ENCODE measurements at places on chromosomes 7 and 10.

DNA sequence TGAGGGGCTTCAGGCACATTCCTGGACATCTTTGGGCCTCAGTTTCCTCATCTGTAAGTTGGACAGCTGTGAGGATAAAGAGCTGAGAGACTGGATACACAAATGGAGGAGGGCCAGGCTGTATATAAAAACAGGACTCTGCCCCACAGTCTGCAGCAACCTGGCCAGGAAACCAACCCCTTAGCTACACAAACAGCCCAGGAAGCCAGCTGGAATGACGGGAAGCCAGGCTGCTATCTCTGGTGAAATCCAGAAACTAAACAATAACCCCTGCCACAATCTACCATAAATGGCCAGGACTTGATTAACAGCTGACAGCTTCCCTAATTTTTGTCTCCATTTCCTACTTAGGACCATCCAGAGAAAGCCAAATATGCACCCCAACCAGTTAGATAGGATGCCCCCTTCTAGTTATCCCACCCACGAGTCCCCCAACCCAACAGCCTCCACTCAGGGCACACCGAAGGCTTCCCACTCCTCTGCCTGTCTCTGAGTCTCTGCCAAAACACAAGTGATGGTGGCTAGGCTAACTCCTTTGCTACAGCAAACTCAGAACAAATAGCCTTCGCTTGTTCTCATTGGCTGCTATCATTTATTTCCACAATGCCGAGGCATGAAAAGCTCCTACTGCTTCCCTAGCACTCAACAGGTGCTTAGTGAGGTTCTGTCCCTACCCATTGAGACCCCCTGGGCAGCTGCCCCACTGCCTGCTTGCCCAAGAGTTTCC, 110.0 kb upstream of the TCF7L2 start:
- no peak for DNase-seq

- DNase-seq: no peak
Measured at GRCh38 chr7:15461576-15461975, 100.2 kb downstream of the AGMO start.

DNA sequence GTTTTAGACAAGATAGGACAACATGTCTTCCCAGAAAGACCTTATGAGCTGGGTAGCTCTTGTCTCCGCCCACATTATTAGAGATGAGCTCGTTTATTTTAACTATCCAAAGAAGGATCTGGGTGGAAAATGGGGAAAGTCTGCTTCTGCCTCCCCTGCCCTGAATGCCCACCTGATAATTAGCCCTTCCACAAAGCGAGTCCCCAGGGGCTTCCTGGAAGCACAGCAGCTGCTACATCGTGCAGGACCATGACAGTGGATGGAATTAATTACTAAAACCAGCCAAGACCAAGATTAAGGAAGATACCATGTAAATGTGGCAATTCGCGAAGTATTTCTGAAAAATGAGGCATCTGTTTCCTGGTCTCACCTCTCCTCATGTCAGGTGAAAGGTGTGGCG, 374.4 kb downstream of the PAXIP1 start:
- DNase-seq: no peak

GRCh38 chr7:149662591-149663095, 110.7 kb downstream of the ZNF467 start:
- DNase-seq: peak; percentile 77

DNA sequence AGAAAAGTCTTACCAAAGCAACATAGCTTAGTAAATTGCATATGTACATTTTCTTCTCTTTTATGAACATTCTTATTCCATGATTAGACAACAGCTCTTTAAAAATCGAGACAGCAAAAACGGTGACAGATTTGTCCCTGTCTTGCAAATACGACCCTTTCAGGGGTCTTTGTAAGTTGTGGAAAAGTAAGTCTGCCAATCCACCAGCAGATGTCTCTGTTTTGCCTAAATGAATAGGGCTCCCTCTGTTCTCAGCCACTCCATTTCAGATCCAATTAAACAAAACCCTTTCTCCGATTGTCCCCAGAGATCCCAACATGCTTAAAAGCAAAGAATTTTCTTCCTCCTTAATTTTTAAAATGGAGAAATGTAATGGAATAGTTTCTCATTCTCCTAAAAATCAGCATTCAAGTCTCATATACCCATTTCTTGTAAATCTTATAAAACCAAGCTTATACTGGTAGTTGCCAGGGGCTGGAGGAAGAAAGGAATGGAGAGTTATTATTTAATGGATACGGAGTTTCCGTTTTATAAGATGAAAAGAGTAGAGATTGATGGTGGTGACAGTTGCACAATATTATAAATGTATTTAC, 61.0 kb upstream of the NFE2L3 start:
- no peak for DNase-seq

DNA sequence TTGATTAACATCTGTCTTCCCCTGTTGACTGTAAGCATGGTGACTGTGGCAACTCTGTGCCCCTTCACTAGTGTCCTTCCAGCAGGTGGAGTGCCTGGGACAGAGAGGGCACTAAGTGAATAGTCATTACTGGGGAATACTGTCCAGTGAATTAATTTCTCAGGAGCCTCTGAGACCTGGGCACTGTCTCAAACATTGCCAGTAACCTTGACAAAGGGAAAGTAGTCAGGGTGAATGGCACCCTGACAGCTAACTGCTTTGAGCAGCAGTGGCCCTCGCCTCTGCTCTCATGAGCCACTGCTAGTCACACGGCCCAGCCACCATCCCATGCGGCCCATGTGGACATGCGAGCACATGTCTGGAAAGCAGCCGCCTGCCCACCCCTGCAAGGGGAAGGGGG, 13.1 kb upstream of the GRB10 start:
- DNase-seq: no peak

DNA sequence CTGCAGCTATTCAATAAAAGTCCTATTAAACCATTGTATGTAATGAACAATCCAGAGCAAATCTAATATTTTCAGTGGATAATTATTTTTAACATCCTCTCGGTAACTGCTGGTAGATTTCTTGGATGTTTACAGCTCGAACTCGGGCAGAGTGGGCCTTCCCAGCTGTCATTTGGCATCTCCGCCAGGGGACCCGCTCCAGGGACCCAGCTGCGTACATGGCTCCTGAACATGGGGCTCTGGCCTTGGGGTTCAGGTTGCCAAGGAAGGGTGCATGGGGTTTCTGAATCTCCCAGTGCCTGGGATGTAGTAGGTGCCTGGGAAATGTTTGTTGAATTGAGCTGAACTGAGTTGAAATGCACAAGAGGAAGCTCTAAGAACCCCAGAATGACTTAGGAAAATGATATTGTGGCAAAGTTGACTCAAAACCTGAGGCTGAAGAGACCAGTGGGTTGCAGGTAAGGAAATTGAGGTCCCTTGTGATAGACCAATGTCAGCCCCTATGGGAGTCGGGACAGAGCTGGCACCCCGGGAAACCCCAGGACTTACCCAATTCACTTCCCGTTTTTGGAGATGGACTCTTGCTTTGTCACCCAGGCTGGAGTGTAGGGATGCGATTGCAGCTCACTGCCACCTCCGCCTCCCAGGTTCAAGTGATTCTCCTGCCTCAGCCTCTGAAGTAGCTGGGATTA, 228.4 kb downstream of the CUX1 start:
- DNase-seq: no peak

DNA sequence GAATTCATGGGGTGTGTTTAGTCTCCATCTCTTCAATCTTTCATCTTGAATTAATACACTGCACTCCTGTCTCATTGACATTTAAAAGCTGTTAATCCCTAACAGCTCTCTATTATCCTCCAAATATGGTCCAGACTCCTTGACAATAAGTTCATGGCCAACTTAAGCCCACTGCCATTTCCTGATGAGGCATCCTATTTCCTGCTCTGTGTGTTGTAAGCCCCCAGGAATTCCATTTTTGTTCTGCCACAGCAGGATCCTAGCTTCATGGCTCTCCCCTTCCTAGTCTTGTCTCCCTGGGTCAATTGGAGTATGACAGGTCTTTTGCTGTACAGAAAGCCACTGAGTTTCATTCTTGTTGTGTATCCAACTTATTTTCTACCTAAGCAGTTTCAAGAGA, 218.8 kb downstream of the OTUD1 start:
- DNase-seq: no peak

DNA sequence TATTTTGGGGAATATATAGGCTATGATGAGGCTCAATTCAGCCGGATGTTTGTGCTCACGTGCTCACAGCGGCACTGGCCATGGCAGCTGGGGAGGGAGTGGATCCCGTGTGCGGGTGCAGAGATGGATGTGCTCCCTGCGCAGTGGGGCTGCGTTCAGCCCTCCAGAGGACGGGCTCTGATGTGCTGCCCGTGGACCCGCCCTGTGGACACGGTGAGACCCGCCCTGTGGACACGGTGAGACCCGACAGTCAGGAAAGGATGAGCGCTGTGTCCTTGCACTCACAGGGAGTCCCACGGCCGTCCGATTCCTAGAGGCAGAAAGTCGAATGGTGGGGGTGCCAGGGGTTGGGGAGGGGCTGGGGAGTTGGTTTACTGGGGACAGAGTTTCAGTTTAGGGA, 89.0 kb downstream of the DNAJB6 start:
- DNase-seq: no peak

- no peak for DNase-seq
Measured at GRCh38 chr10:79147796-79148451, 79.2 kb downstream of the ZMIZ1 start.

GRCh38 chr7:70696201-70696754, 435.7 kb upstream of the GALNT17 start:
- peak; percentile 48 for DNase-seq

DNA sequence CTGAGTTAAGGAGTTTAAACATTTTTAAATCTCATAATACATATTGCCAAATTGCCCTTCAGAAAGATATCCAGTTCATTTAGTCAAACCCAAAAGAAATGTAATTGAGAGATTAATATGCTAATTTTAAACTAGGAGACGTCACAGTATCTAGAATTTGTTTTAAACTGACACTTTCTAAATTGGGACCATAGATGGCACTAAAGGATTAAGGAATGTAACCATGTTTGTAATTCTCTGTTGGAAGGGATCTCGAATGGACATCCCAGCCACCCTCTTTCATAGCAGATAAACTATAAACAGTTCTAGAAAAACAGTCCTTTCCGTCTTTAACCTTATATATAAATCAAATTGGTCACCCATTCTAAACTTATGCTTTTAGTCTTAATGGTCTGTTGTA, 30.0 kb upstream of the SAMD9L start:
- DNase-seq: no peak

- DNase-seq: peak; percentile 79
Measured at GRCh38 chr7:155069992-155070751, at the start of gene HTR5A. Gene HTR5A, plus strand, starts transcription at chr7:155070324. Its CDS starts 576 bp downstream, at chr7:155070900.

GRCh38 chr7:69309601-69310000, 288.7 kb upstream of the AUTS2 start:
- no peak for DNase-seq

DNA sequence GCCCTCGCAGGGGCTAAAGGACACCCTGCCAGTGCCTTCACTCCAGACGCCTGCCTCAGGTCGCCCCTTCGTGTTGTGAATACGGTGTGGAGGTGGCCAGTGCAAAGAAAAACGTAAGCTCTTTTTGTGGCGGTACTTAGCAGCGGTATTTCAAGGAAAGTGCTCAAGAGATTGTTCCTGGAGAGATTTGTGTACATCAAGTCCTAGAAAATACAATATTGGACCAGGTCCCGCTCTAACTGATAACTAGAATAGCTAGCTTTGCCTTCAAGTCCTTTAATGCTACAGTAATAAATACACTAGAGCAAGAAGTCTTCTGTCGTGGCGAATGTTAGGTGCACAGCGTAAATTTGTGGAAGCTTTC, 689 bp downstream of the PLCE1 start:
- no peak for DNase-seq

- peak; percentile 51 for DNase-seq
Measured at GRCh38 chr7:134593530-134594392, 44.9 kb downstream of the AKR1B15 start.

DNA sequence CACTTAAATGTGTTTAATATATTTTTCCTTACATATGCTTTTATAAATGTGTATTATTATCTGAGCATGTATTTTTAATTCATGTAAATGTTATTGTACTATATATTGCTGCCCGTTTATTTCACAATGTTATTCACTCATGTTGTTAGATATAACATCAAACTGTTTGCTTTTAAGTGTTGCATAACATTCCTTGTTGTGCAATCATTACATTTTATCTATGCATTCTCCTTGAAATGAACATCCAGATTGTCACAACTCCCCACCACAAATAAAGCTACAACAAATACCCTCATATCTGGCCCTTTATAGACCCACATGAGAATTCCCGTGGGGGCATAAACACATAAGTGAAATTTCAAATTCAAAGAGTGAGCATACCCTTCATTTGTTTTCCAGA, 264.2 kb downstream of the HPSE2 start:
- DNase-seq: no peak

DNA sequence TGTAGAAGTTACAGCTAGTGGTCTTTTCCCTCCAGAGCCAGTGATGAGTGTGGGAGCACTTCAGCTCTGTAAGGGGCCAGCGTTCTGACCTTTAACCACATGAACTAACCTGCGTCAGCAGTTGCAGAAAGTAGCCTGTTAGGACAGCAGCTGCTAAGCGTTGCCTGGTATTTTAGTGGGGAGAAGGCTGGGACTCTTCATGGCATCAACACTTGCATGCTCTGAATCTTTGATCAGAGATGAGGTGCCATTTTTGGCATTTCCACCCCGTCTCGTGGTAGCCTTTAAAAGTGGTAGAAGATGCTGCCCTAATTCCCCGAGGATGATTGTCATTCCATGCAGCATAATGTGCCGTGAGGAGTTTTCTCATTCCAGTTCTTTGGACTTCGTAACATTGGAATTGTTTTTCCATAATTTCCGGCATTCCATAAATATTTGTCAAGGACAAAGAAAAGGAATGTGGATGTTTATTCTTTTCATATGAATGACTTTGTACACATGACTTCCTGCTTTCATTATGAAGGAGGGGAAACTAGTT, 92.2 kb downstream of the AVL9 start:
- DNase-seq: no peak

GRCh38 chr7:91554883-91555282, 290.6 kb downstream of the FZD1 start:
- DNase-seq: no peak

DNA sequence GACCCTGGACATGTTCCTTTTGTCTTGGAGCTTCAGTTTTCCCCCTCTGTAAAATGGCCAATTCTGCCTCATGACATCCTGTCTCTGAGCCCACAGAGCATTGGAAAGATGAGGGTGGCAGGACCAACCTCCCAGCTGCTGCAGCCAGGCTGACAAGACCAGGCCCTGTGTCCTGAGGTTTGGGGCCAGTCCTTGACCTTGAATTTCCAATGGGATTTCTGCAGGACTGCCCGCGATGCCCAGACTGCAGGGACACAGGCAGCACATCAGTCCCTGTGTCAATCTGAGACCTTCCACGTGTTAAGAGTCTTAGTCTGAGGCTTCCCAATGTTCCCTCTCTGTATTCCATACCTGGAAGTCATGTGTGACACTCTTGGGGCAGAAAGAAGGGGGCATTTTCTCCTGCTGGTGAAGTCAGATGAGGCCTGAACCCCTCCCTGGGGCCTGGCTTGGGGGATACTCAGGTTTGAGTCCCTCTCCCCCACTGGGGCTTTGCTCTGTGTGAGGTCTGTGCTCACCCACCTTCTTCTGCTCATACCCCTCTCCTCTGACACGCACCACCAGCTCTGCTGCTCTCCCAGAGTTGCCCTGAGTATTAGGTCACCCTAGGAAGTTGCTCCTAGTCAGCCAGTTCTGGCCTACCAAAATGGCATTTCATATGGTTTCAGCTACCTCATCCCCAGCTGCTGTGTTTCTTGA, 79.2 kb downstream of the ADCY1 start:
- no peak for DNase-seq
